ENCODE measurements at places on chromosomes 12 and 14. TPM values are rescaled to one million over a fixed set of nuclear protein-coding genes. Genes with fewer than 3 reads are reported as not detected.

The ANKS1B gene
- total RNA-seq: 5.8 TPM

- H3K27ac ChIP-seq: no peak overlapping the region
- H3K36me3 ChIP-seq: peaks cover 4% of the 10 kb centered on the region
- no peaks in the 10 kb centered on the region for H3K4me1 ChIP-seq
- H3K4me3 ChIP-seq: no peak overlapping the region
- no peaks in the 10 kb centered on the region for H3K27me3 ChIP-seq
- DNase-seq: no peak
Observed at GRCh38 chr14:100332797-100333196, 9.7 kb downstream of the SLC25A47 start.

DNA sequence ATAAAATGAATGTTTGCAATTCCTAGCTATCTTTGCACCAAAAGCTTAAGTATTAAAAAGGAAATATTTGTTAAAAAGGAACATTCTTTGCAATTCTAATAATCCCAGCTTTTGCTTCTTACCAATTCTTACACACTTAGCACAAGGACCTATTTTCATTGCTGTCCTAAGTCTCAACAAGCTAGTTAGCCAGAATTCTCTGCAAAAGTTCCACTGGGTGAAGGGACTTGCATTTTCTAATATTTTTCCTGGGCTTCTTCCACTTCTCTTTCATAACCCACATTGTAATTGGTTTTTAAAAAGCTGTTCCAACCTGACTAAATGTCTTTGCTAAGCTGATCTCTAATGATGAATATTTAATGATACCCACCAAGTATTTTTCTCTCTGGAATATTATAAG is 307.7 kb upstream of the DIO2 start:
- no peak overlapping the region for H3K27ac ChIP-seq
- H3K27me3 ChIP-seq: no peaks in the 10 kb centered on the region
- DNase-seq: no peak
- H3K4me3 ChIP-seq: no peak overlapping the region

GRCh38 chr12:52053536-52054209 is 2.4 kb downstream of the NR4A1 start:
- H3K4me1 ChIP-seq: peaks cover 25% of the 10 kb centered on the region
- peak overlapping the region; percentile 99 for H3K27ac ChIP-seq
- peaks cover 51% of the 10 kb centered on the region for H3K36me3 ChIP-seq
- no peak for DNase-seq
- H3K27me3 ChIP-seq: no peaks in the 10 kb centered on the region

- H3K27me3 ChIP-seq: no peaks in the 10 kb centered on the region
- no peak for DNase-seq
- H3K36me3 ChIP-seq: peaks cover 3% of the 10 kb centered on the region
Observed at GRCh38 chr14:105279642-105280361, 21.0 kb downstream of the BRF1 start.

The RHOJ gene
- total RNA-seq: 11.6 TPM

GRCh38 chr14:68563251-68564131 is 229.4 kb downstream of the ZFP36L1 start:
- H3K27ac ChIP-seq: peak overlapping the region; percentile 80
- peaks cover 45% of the 10 kb centered on the region for H3K4me1 ChIP-seq
- no peak for DNase-seq
- no peaks in the 10 kb centered on the region for H3K36me3 ChIP-seq
- H3K27me3 ChIP-seq: no peaks in the 10 kb centered on the region

GRCh38 chr12:11967376-11968047 is 103.2 kb upstream of the BCL2L14 start:
- DNase-seq: no peak
- H3K36me3 ChIP-seq: no peaks in the 10 kb centered on the region
- H3K4me3 ChIP-seq: no peak overlapping the region
- no peaks in the 10 kb centered on the region for H3K4me1 ChIP-seq
- H3K27ac ChIP-seq: no peak overlapping the region
- no peaks in the 10 kb centered on the region for H3K27me3 ChIP-seq

GRCh38 chr12:123840765-123841425 is 78.8 kb downstream of the DNAH10 start:
- no peaks in the 10 kb centered on the region for H3K4me1 ChIP-seq
- no peaks in the 10 kb centered on the region for H3K27me3 ChIP-seq
- H3K36me3 ChIP-seq: no peaks in the 10 kb centered on the region
- H3K4me3 ChIP-seq: no peak overlapping the region

The INSM2 gene
- not detected for total RNA-seq

- no peak overlapping the region for H3K4me3 ChIP-seq
- peaks cover 92% of the 10 kb centered on the region for H3K36me3 ChIP-seq
- DNase-seq: no peak
- no peaks in the 10 kb centered on the region for H3K4me1 ChIP-seq
- H3K27ac ChIP-seq: no peak overlapping the region
- H3K27me3 ChIP-seq: no peaks in the 10 kb centered on the region
Observed at GRCh38 chr14:102991376-102991775, 66.0 kb downstream of the CDC42BPB start.

The SYNDIG1L gene
- total RNA-seq: 0.09 TPM

- H3K27ac ChIP-seq: no peak overlapping the region
- DNase-seq: peak; percentile 53
- H3K4me1 ChIP-seq: no peaks in the 10 kb centered on the region
- peaks cover 44% of the 10 kb centered on the region for H3K36me3 ChIP-seq
- no peaks in the 10 kb centered on the region for H3K27me3 ChIP-seq
- H3K4me3 ChIP-seq: no peak overlapping the region
Observed at GRCh38 chr14:34797747-34798583, 77.2 kb downstream of the BAZ1A start.

GRCh38 chr14:61498303-61498702 is 176.9 kb downstream of the PRKCH start:
- H3K36me3 ChIP-seq: no peaks in the 10 kb centered on the region
- no peak for DNase-seq
- H3K27ac ChIP-seq: peak overlapping the region; percentile 5
- H3K4me1 ChIP-seq: peaks cover 7% of the 10 kb centered on the region
- H3K27me3 ChIP-seq: no peaks in the 10 kb centered on the region
- H3K4me3 ChIP-seq: no peak overlapping the region

DNA sequence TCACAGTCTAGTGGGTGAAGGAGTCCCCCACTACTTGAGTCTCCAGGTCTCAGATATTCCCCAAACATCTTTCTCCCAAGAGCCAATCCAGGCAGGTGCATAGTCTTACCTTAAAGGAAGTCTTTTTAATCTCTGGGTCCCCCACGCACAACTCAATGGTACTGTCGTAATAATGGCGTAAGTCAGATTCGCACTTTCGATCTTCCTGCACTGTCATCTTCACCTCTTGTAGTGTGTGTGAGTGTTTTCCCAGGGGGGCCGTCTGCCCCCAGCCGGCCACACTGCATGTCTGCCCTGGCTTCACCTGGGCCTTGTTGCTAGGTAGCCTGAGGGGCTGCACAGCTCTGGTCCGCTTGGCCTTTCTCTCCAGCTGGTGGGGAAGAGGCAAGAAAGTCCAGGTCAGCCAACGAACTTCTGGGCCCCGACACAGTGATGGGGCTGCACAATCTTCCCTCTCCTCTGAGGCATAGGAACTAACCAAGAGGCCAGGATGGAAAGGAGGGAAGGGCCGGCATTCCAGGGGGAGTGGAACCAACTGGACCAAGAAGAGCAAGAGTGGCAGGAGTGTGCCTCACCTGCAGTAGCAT is 2.1 kb downstream of the GZMB start:
- H3K4me3 ChIP-seq: no peak overlapping the region
- H3K27ac ChIP-seq: no peak overlapping the region
- no peak for DNase-seq

- H3K27ac ChIP-seq: no peak overlapping the region
- no peaks in the 10 kb centered on the region for H3K27me3 ChIP-seq
- H3K4me1 ChIP-seq: peaks cover 2% of the 10 kb centered on the region
- DNase-seq: no peak
- no peaks in the 10 kb centered on the region for H3K36me3 ChIP-seq
Observed at GRCh38 chr14:69266572-69267345, 6.8 kb downstream of the GALNT16 start.

DNA sequence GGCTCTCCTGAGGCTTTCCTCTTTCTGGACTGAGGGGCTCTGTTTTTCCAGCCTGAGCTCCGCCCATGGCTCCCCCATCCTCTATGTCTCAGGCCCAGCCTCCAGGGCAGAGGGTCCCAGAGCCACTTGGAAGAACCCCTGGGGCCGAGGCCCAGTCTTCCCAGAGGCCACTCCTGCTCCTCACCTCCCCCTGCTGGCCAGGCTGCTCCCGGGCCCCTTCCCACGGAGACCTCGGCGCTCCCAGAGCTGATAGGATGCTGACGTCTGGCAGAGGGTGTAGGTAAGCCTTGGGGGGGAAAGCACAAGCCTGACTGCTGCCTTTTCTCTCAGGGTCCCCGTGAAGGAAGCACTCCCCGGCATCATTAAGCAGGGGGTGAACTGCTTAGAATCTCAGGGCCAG is 51.4 kb downstream of the ERH start:
- peak; percentile 52 for DNase-seq
- H3K4me1 ChIP-seq: no peaks in the 10 kb centered on the region
- H3K36me3 ChIP-seq: no peaks in the 10 kb centered on the region
- H3K4me3 ChIP-seq: no peak overlapping the region

The PLXNC1 gene
- total RNA-seq: 1.8 TPM

The BRMS1L gene
- total RNA-seq: 14.8 TPM

GRCh38 chr12:66203820-66204219 is 14.8 kb downstream of the IRAK3 start:
- H3K4me1 ChIP-seq: no peaks in the 10 kb centered on the region
- no peaks in the 10 kb centered on the region for H3K27me3 ChIP-seq
- no peaks in the 10 kb centered on the region for H3K36me3 ChIP-seq
- no peak overlapping the region for H3K4me3 ChIP-seq
- H3K27ac ChIP-seq: no peak overlapping the region

DNA sequence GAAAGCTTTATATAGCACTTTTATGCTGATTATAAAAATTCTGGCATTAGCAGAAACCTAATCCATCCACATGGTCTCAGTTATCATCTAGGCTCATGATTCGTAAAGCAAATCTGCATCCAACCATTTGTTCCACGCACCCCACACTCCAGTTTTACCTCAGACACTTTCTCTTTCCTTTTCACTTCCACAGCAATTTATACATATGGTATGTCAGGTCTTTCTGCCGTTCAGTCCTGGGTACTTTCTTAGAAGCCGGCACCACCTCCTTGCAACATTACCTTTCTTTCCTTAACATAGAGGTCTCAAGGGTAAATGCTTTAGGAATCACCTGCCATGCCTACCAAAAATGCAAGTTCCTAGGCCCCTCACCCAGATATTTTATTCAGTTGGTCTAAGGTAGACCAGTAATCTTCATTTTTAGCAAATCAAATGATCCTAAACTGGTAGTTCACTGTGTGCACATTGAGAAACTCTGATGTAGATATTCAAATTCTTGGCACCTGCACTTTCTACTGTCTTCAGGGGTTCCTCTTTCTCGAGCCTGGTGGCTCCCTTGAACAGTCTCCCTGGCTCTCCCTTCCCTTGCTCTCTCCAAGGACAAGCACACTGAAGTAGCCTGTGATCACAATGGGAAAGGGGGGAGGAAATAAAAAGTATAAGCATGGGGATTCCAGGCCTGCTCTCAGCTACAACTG is 2.8 kb upstream of the KRAS start:
- DNase-seq: no peak
- H3K4me1 ChIP-seq: no peaks in the 10 kb centered on the region
- H3K36me3 ChIP-seq: no peaks in the 10 kb centered on the region
- H3K4me3 ChIP-seq: no peak overlapping the region
- no peaks in the 10 kb centered on the region for H3K27me3 ChIP-seq

DNA sequence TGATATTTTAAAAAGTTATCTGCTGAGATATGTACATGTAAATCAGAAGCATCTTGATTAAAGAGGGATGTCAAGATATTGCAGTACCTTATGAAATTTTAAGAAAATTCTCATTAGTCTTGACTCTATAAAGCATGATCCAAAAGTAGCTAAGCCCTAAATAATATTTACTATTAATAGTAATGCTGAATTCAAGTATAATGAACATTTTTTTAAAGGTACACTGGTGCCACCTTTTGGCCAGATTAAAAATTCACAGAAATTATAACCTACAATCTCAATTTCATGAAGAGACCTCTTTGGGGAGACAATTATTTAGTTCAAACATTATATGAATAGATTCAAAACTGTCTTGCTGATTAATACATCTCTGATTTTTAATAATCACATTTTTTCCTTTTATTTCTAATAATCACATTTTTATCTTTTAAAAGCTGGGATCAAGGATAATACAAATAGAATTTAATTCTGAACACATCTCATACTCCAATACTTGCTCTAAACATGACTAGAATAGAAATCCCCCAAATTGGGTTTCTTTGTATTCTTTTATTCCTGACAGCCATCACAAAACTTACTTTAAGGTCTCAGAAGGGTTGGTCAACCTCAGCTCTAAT is 13.4 kb downstream of the AKAP5 start:
- no peaks in the 10 kb centered on the region for H3K4me1 ChIP-seq
- H3K4me3 ChIP-seq: no peak overlapping the region
- no peak overlapping the region for H3K27ac ChIP-seq
- no peaks in the 10 kb centered on the region for H3K36me3 ChIP-seq
- no peak for DNase-seq
- H3K27me3 ChIP-seq: no peaks in the 10 kb centered on the region

DNA sequence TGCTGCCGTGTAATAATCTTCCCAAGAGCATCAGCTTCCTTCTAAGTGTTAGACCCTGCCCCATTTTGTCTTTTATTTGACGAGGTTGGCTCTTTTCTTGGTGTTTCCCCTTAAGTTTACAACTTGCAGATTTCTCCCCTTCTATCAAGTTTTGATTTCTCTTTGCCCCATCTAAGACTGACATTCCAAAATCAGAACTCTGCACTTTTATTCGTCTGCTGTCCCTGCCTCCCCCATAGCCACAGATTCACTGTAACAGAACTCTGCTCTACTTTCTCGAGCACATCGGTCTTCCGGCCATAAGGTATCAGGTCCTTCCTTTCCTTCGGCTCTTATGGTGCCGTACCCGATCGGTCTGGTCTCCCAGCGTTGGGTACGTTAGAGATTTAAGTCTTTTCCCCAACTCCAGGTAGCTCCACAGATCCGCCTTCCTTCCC is 563 bp downstream of the DCP1B start:
- no peaks in the 10 kb centered on the region for H3K27me3 ChIP-seq
- H3K4me1 ChIP-seq: no peaks in the 10 kb centered on the region
- DNase-seq: no peak
- peak overlapping the region; percentile 69 for H3K4me3 ChIP-seq

- H3K27ac ChIP-seq: no peak overlapping the region
- H3K4me3 ChIP-seq: no peak overlapping the region
Observed at GRCh38 chr12:45273717-45274271, 57.9 kb downstream of the ANO6 start.

The FAM181A gene
- total RNA-seq: not detected

The PLEK2 gene
- not detected for total RNA-seq

The TPH2 gene
- total RNA-seq: not detected

- no peaks in the 10 kb centered on the region for H3K36me3 ChIP-seq
- no peak overlapping the region for H3K27ac ChIP-seq
- H3K4me1 ChIP-seq: no peaks in the 10 kb centered on the region
- DNase-seq: no peak
- no peaks in the 10 kb centered on the region for H3K27me3 ChIP-seq
- no peak overlapping the region for H3K4me3 ChIP-seq
Observed at GRCh38 chr14:75182821-75183220, 6.4 kb upstream of the TMED10 start.

The C12orf54 gene
- total RNA-seq: not detected

GRCh38 chr14:76500011-76500410 is 124.1 kb downstream of the ESRRB start:
- H3K27me3 ChIP-seq: no peaks in the 10 kb centered on the region
- peaks cover 7% of the 10 kb centered on the region for H3K4me1 ChIP-seq
- no peak overlapping the region for H3K4me3 ChIP-seq
- DNase-seq: peak; percentile 39
- no peaks in the 10 kb centered on the region for H3K36me3 ChIP-seq
